ENCODE measurements at places on chromosomes 4 and X.
A peak's percentile ranks its signal among the peaks of the same experiment; 100 is the strongest.

- DNase-seq = no peak
Measured at GRCh38 chrX:15204130-15204751, 65.6 kb downstream of the ASB9 start.

DNA sequence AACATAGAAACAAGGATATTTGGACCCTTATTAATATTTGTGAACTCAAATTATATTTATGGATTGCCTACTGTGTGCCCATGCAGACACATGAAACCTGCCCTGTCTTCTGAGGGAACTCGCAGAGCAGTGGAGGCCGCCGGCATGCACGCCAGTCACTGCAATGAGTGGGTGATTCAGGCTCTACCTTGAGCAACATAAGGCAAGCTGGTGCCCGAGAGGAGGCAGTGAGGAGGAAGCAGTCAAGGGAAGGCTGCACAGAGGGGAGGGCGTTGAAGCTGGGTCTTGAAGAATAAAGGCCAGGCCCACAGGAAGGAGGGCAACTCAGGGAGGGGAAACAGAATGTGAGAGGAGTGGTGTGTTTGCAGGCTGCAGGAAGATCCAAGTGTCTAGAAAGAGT, 52.8 kb downstream of the PPEF2 start:
- DNase-seq = peak; percentile 14

- no peak for DNase-seq
Measured at GRCh38 chr4:3807822-3808496, 41.8 kb downstream of the ADRA2C start.

- DNase-seq = no peak
Measured at GRCh38 chr4:179372746-179373145, 1930.5 kb upstream of the AGA start.

- DNase-seq = peak; percentile 10
Measured at GRCh38 chrX:1534301-1535168, 2.5 kb downstream of the P2RY8 start.

DNA sequence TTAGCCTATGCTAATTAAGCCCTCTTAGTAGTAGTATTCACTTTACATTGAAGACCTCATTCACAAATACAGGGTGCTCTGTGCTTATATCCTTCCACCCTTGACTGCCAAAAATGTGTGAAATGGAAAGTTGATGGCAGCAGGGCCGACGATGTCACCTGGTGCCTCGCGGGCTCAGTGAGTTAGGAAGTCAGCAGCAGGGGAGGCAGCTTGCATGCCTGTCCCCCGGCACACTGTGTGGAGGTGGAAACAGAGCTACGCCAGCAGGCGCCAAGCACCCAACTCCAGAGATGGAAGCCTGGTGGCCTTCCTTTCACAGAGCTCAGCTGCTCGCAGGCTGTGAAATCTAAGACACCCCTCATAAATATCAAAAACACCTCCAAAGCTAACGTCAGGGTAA, 8.4 kb downstream of the MSL3 start:
- DNase-seq = no peak

DNA sequence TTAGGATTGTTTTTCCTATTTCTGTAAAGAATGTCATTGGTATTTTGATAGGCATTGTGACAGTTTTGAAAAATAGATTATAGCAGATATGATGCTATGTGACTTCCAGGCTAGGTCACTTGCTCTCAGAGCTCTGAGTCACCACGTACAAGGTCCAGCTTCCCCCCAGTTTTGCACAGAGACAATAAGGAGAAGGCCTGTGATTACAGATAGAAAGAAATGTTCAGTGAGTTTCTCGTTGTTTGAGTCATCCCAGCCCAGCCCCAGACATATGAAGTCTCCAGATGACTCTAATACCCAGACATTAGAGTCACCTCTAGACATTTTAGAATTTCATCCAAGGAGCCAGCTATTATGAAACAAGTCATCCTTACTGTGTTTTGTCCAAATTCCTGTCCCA, 57.2 kb downstream of the MFAP3L start:
- no peak for DNase-seq

- no peak for DNase-seq
Measured at GRCh38 chr4:23929248-23929647, 39.4 kb upstream of the PPARGC1A start.

DNA sequence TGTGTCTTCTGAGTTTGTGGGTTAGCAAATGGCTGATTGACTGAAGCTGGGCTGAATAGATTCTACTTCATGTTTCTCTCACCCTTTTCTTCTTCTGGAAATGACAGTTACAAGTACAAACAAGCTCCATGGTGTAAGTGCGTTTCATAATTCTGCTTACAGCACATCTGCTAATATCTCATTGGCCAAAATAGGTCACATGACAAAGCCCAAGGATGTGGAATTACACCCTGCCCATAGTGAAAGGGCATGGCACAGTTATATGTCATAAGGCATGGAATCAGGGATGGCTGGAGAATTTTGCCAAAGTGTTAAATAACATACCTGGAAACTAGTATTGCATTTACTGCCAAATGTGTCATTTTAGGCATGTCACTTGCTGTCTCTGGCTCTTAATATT, 327.2 kb downstream of the NKX6-1 start:
- DNase-seq = no peak

GRCh38 chrX:146278381-146278780, 460.8 kb downstream of the SLITRK2 start:
- no peak for DNase-seq

- DNase-seq = no peak
Measured at GRCh38 chrX:39247536-39247935, 446.3 kb downstream of the MID1IP1 start.

DNA sequence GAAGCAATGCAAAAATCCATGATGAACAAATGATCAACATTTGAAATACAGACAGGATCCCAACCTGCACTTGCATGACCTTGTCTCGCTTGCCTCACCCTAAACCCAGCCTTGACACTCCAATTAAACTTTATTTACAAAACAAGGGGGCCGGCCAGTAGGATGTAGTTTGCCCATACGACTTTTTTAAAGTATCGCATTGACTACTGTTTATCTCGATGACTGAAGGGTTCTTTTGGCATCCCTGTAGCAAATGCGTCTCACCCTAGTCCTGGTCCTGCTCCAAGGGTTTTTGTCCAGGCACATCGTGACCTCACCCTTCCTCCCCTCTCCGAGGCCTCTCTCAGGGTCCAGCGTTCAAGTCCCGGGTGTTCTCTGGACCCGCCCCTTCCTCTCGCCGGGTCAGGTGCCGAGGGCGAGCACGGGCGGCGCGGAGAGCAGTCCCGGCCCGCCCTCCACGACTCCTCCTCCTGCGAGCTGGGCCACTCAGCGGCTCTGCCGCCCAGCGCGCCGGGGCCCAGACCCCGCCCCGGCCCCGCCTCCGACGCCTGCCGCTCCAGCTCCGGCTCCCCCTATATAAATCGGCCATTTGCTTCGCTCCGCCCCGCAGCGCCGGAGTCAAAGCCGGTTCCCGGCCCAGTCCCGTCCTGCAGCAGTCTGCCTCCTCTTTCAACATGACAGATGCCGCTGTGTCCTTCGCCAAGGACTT, at the start of gene SLC25A5:
Gene SLC25A5, plus strand, starts transcription at position 603 of the 709 bp plus-strand sequence. Its CDS starts 72 bp downstream, at position 675.
- peak; percentile 91 for DNase-seq

GRCh38 chr4:127143460-127144195, 489.1 kb upstream of the INTU start:
- DNase-seq = no peak

DNA sequence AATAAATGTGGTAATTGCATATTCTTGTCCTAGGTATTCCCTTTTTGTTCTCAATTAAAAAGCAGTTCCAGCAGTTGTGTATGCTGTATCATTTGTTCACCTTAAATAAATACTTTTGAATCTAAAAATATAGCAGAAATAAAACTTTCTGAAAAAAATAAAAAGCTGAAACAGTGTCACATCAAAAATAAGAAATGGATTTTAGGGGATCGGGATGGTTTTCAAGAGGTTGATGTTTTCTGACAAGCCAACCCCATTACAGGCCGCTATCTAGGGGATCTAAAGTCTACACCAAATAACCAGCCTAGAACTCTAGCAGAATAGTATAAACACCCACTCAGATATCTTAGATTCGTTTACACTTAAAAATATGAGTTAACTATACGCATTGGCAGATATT, 95.4 kb upstream of the MAML3 start:
- DNase-seq = peak; percentile 36

DNA sequence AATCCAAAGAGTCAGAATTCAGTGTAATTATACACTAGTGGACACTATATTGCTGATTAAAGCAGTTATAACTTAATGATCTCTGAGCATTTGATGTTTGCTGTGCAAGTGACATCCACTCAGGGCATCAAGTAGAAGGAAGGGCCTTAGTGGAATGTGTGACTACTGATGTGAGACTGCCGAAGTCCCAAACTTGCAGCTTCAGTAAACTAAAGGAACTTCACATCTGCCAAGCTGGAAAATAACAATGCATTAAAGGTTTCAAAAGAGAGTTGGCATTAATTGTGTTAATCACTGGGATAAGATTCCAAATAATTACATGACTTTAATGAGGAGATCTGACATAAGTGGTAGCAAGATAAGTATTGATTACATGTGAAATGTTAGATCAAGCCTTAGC, 52.5 kb upstream of the SLC25A4 start:
- no peak for DNase-seq

DNA sequence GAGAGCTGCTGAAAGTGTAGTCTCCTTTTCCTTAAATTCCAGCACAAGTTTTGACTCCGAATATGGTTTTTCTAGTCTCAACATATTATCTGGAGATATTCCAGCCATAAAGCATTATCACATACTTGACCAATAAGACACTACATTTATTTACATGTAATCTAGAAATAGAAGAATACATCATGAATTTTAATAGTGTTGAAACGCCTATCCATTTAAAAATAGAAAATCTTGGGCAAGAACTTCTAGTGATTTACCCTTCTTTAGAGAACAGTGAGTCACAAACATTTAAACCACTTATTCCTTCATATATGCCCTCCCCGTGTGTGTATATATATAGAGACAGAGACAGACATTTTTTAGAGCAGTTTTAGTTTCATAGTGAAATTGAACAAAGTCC, 161.5 kb downstream of the SOWAHB start:
- no peak for DNase-seq

DNA sequence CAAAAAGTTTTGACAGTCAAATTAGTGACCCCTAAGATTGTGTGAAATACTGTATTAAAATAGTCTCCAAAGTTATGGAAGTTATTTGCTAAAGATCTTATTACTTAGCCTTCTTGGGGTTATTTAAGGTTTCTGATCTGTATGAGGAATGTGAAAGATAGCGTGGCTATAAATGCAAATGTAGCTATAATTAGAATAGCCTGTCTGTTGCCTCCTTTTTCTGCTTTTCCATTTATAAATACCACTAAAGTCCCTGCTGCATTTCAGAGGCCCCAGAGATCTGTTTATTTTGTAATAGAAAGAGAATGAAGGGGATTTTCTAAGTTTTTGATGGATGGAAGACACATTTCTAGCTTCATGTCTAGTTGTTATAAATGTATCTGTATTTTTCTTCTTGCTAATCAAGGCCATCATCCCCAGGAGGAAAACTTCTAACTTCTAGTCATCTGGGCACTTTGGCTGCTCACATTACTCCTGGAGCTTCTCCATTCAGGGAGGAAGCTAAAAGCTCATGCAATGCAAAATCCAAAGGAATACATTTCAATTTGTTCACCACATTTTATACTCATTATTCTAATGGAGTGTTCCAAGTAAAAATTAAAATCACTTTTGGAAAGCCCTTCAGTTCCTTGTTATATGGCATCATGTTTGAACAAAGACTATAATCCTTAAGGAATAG, 73.9 kb downstream of the INTS12 start:
- DNase-seq = no peak

- DNase-seq = no peak
Measured at GRCh38 chr4:56668267-56668666, 12.8 kb downstream of the HOPX start.

- DNase-seq = peak; percentile 73
Measured at GRCh38 chrX:153381684-153382532, 19.2 kb downstream of the PNMA6E start.

DNA sequence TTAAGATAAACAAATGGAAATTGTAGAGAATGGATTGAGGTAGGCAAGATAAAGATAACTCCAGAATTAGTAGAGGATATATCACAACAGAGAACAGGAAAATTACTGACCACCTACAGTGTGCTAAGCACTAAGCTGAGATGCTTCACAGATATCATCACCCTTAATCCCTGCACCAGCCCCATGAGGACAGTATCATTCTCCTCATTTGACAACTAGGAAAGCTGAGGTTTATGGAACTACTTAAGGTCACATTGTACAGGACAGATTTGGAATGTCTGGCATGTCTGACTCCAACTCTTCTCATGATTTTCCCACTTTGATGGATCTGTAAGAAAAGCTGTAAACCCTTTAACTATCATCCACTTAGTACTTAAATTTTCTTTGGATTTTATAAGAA, 95.5 kb downstream of the CASK start:
- DNase-seq = no peak

DNA sequence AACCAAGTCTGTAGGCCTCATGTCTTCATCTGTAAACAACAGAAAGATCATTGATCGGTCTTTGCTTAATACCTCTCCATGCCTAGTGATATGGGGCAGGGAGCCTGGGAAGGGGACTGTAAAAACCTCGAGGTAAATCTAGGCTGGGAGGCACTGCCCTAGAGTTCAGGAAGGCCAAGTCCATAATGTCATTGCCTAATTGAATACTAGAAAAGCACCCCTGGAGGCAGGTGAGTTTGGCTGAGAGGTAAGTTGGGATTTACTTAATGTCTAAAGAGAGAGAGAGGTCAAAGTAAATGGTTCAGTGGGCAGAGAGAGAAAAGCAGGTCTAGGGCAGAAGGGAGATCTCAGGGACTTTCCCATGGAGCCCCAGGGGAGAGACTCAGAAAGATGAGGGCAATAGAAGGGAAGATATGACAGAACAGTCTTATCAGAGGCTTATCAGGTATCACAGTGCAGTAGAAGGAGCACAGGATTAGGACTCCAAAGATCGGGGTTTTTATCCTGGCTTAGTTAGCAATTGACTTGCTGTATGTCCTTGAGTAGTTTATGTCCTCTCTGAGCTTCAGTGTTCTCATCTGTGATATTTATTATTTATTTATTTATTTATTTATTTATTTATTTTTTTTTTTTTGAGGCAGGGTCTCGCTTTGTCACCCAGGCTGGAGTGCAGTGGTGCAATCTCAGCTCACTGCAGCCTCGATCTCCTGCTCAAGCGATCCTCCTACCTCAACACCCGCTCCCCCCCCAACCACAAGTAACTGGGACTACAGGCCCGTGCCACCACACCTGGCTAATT, 85.2 kb downstream of the SLC16A2 start:
- no peak for DNase-seq

DNA sequence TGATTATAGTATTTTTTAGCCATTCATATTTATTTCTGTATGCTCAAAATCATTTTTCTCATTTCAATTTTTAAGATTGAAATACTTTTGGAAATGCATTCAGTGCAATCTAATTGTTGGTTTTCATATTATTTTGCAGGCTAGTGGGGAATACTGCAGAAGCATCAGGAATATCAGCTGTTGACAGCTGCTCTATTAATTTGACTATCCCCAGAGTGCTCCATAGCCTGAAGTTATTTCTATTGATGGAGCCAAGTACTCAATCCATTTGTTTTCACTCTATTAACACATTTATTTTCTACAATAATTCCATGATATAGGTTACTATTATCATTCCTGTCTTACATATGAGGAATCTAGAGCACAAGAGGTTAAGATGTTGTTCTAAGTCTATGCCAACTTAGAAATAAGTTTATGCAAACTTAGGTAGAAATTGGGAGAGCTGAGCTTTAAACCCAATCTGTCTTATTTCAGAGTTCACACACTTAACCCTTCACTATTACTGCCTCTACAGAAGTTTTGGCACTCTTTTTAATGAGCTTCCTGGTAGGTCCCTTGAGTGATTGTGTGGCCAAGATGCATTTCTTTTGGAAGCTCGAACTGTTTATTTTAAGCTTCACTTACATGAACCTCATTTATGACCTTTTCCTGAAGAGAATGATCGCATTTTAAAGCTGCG, 65.6 kb upstream of the PCDH18 start:
- DNase-seq = no peak

All from NCI-H69 (cell line).